ENCODE measurements at places on chromosomes 12 and 14. TPM values are rescaled to one million over a fixed set of nuclear protein-coding genes. Genes with fewer than 3 reads are reported as not detected.

TAPBPL gene
- total RNA-seq = 39.9 TPM

KRT8 gene
- total RNA-seq = 182 TPM

GRCh38 chr14:99191395-99192027, 80.5 kb downstream of the BCL11B start:
- H3K4me3 ChIP-seq = peak overlapping the region; percentile 24
- no peak overlapping the region for H3K27ac ChIP-seq
- H3K27me3 ChIP-seq = peaks cover 3% of the 10 kb centered on the region
- DNase-seq = no peak

GRCh38 chr12:86796550-86796949, 540.4 kb upstream of the MGAT4C start:
- H3K4me3 ChIP-seq = no peak overlapping the region
- no peaks in the 10 kb centered on the region for H3K27me3 ChIP-seq
- no peak overlapping the region for H3K27ac ChIP-seq
- no peak for DNase-seq
